SW 1271 (cell line): ENCODE measurements at places on chromosomes 5 and 9.

DNA sequence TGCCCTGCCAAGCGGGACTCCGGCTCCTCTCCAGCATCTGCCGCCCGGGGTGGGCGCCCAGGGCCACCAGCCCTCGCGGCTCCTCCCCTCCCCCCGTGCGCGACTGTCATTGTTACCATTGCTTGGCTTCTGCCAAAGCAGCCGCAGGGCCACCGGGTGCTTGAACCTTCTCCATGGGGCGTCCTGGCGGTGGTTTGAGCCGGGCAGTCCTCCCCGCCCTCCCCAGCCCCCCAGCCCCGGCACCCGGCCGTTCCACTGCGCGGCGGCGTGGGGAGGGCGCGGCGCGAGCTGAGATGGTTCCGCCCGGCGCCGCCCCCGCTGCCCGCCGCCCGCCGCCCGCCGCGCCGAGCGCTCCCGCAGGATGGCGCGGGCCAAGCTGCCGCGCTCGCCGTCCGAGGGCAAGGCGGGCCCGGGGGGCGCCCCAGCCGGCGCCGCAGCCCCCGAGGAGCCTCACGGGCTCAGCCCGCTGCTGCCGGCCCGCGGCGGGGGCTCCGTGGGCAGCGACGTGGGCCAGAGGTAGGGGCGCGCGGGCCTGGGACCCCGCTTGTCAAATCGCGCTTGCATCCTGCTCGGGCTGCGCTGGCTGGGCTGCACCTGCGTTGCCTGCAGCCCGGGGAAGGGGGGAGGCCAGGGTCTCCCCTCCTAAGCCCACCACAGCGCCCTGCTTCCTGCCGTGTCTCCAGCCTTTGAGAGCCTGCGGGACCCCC is 34.4 kb downstream of the KCNT1 start:
- DNase-seq, result no peak

DNA sequence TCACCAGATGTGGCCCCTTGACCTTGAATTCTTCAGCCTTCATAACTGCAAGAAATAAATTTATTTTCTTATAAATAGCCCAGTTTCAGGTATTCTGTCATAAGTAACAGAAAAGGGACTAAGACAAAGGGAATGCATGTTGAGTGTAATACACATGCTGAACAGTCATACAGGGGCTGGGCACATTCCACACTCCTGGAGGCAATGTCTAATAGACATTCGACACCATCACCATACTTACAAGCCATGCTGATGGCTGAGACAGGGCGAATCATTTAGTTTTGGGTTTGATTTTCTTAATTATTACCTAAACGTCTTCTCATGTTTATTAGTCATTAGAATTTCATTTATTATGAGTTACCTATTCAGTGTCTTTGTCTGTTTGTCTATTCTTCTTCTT is 68.5 kb downstream of the TENT4A start:
- no peak for DNase-seq

DNA sequence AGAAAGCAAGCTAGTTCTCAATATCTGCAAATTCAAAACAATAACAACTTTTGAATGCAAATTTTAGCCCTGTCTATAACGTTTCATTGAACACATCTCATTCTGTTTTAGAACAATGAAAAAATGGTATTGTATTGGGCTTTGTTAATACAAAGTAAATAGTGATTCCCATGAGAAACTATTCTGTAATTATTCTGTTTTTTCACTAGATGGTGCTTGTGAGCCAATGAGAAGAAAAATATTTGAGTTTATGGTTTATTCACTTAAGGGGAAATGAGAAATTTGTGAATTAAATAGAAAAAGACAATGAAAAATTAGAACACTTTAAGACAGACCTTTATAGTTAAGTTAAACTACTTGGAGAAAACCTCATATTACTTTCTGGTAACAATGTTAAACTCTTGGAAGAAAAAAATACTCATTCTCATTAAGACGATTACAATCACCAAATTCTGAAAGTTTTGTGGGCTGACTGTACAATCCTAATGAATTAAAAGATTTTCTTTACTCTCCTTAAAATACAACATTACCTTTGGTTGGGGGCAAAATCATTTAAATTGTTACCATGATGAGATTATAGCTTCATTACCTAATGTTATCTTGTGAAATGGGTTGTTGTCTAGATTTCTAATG is 127.0 kb downstream of the NNT start:
- DNase-seq, result peak; percentile 2

DNA sequence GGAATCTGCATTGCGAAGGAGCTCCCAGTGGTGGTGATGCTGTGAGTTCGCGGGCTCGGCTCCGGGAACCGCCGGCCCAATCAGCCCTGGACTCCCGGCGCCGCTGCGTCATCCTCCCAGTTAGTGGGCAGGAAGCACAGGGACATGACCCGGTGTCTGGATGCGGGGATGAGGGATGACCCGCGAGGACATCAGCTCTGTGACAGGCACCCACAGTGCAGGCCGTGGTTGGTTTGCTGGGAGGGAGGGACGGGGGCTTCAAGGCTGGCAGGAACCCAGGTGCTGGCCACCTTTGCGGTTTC is 996 bp downstream of the NXNL2 start:
- DNase-seq, result no peak

- no peak for DNase-seq
Measured at GRCh38 chr9:129676975-129677374, 11.5 kb downstream of the PRRX2 start.

GRCh38 chr5:58763390-58763789 is 180.5 kb downstream of the RAB3C start:
- DNase-seq, result no peak

- DNase-seq, result no peak
Measured at GRCh38 chr5:57493034-57493433, 10.4 kb upstream of the ACTBL2 start.

DNA sequence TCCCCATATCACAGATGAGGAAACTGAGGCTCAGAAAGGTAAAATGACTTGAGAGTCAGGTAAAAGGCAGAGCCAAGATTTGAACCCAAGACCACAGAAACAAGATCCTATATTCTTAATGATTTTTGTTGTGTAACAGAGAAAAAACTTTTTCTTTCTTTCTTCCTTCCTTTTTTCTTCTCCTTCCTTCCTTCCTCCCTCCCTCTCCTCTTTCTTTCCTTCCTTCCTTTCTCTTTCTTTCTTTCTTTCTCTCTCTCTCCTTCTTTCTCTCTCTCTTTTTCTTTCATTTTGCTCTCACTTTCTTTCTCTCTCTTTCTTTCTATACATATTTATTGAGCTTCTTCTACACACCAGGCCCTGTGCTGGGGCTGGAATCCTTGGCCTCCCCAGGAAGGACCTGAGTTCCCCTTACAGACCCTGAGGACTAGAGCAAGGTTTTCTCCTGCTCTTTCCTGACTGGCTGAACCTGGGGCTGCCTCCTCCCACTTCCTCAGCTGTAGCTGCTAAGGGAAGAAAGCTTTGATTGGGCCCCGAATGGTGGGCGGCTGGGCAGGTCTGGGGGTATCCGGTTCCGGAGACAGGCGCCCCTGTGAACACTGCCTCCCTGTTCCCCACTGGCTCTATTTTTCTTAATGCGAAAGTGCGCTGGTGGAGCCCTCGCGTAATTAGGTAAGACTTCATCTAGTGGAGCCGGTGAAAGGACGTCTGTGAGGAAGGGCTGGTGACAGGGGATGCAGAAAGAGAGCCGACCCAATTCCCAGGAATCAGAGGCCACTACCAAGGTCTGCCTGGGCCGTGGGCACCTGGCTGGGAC is 27.4 kb upstream of the KIF12 start:
- DNase-seq, result no peak

DNA sequence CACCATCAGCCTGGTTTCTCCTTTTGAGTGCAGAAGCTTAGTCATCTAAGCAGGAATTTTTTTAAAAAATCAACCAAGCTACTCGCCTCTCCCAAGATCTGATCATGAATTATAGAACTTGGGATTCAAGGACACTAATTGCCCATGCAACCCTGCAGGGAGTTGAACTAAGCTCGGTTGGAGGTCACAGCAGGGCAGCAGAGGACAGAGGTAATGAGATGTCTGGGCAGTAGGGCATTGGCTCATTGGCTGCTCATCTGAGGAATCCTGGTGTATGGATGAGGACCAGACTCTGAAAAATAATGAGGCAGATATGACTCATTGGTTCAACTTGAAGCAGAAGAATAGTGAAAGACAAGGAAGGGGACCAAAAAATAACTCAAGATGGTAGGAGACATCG is 111.8 kb upstream of the TLE1 start:
- DNase-seq, result no peak

DNA sequence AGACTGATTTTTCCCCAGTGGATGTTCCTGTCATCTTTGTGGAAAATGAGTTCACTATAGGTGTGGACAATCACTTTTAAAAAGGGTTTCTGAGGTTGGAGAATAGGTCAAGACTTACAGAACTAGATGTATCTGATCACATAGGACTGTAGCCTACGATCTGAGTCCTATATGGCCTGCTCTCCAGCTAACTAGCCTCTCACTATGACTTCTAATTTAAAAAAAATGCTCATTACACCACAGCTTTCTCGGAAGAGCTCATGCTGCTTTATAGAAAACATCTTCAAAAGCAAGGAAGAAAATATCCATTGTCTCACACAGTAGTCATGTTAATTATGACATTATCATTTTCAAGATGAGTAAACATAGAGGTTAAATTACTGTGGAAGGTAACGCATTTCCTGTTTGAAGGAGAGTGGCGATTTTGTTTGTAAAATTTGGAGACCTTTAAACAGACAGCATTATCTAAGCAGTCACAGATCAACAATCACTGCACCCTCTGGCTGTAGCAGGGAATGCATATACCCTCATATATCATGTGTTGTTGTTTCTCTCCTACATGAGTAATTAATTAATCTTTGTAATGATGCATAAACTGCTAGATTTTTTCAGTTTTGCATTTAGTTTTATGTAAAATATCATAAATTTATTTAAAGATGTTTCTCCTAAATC is 573.7 kb downstream of the GABRG2 start:
- no peak for DNase-seq

DNA sequence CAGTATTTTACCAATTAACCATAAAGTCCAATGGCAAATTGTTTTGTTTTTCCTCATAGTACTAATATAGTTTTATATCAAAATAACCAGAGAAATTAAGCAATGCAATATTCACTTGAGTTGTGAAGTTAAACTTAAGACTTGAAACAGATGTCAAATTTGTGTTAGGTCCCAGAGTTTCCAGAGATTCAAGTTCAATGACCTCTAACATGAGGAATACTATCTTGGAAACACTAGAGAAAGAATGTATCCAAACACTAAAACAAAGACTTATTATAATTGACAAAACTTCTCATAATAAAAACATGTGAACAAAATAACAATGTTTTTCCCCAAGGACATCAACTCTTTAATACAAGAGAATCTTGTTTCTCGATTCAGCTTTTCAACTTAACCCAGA is 18.0 kb downstream of the SUSD1 start:
- no peak for DNase-seq

DNA sequence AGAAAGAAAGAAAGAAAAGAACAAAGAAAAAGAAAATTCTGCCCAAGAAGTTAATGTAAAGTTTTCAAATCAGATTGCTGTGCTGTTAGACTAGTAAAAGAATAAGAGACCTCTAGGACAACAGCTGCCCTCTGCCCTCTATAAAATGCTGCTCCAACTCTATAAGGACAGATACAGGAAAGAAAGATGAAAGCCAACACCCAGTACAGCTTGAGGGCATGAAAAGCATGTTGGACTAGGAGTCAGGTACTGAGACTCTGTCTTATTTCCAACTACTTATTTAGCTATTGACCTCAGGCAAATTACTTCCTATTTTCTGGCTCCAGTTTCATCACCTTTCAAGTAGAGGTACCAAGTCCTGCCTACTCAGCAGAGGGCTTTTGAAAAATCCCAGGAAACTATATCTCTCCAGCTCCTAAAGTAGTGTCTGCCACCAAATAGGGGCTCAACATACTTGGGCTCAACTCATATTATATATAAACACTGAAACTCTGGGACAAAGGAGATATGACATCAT is 5.7 kb downstream of the HBEGF start:
- DNase-seq, result no peak

- no peak for DNase-seq
Measured at GRCh38 chr9:127805620-127806019, 2.9 kb downstream of the FPGS start.

DNA sequence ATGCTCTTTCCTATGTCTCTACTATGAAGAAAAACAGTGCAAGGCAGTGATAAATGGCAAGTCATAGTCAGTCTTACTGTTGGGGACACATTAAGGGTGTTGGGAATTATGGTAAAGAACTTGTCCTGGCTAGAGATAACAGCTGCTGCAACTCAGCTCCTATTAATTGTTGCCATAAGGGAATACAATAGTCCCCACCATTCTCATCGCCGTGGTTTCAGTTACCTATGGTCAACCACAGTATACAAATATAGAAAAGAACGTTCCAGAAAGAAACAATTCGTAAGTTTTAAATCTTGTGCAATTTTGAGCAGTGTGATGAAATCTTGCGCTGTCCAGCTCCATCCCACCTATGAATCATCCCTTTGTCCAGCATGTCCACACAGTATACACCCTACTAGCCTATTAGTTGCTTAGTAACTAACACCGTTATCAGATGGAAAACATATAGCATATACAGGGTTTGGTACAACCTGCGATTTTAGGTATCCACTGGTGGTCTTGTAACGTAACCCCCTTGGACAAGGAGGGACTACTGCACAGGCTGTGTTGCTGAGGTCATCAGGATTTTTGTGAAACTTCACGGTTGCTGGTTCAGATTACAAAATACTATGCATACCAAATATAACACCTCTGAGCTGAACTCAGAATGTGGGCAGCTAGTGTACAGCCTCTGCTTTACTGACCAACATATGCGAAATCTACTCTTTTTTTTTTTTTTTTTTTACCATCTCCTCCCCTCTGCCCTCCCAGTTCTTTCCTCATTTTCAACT is 53.5 kb downstream of the ZFR start:
- peak; percentile 26 for DNase-seq

- DNase-seq, result no peak
Measured at GRCh38 chr5:60346393-60346792, 353.6 kb downstream of the DEPDC1B start.

DNA sequence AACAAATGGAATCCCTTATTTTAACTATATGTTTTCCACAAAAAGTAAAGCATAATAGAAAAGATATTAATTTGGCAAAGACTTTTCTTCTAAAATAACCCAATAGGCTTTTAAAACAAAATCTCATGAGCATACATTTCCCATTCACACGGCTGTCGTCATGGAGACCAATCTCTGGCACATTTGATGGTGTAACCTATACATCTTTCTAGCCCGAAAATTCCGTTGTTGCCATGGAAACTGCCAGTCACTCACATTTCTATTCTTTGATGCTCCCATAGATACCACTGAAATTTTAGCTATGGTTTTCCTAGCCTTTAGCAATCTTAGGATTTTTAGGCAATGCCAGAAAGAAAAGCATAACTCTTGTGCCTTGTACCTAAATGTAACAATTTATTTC is 262.9 kb upstream of the TRPM3 start:
- no peak for DNase-seq

GRCh38 chr5:6700685-6701355 is 12.4 kb upstream of the TENT4A start:
- no peak for DNase-seq

GRCh38 chr5:107437986-107438510 is 232.7 kb downstream of the EFNA5 start:
- DNase-seq, result no peak

GRCh38 chr9:71783120-71783523 is 14.8 kb upstream of the CEMIP2 start:
- no peak for DNase-seq
